ENCODE measurements at places on chromosomes 12 and 14. TPM values are rescaled to one million over a fixed set of nuclear protein-coding genes. Genes with fewer than 3 reads are reported as not detected.

KLHL33 gene
- polyA plus RNA-seq: 0.12 TPM

HCAR3 gene
- polyA plus RNA-seq: not detected

ARL1 gene
- 141 TPM for polyA plus RNA-seq

DNA sequence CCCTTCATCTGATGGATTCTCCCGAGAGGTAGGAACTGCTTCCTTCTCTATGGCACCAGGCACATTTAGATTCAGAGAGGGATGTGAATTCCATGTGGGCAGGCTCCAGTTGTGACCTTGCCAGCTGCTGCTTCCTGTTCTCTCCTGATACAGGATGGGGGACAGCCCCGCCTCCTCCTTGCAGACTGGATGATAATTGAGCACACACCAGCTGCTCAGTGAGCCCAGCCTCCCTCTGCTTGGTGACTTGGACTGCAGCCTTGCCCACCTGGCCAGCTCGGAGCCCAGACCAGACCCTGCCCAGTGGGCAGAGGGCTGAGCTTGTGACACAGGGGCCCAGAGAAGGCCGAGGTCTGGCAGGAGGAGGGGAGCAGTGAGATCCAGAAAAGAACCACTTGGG lies 90.2 kb downstream of the CALM1 start:
- DNase-seq: no peak
